ENCODE measurements at places on chromosomes 5 and 9. TPM values are rescaled to one million over a fixed set of nuclear protein-coding genes. Genes with fewer than 3 reads are reported as not detected.

The UGT3A2 gene
- total RNA-seq = not detected

The TXNDC8 gene
- not detected for total RNA-seq

The RNF44 gene
- 0.57 TPM for total RNA-seq

The KCNV2 gene
- total RNA-seq = not detected

The PCDHA12 gene
- 0.09 TPM for total RNA-seq

The TMEM171 gene
- total RNA-seq = 1.1 TPM

The GOLGA1 gene
- total RNA-seq = 10.7 TPM

The MPDZ gene
- total RNA-seq = 47.5 TPM

The PCDHB5 gene
- 0.57 TPM for total RNA-seq

The PLAC8L1 gene
- not detected for total RNA-seq

The SPINK6 gene
- 15.6 TPM for total RNA-seq

The ZDHHC11 gene
- total RNA-seq = 1.00 TPM

The BTNL8 gene
- not detected for total RNA-seq

The MVB12B gene
- 2.0 TPM for total RNA-seq

The NRG2 gene
- total RNA-seq = 0.28 TPM

The ANKRD18A gene
- total RNA-seq = not detected

The SLC46A2 gene
- not detected for total RNA-seq

The JAK2 gene
- 6.7 TPM for total RNA-seq

The VCAN gene
- total RNA-seq = 452 TPM

The PRUNE2 gene
- total RNA-seq = 9.2 TPM

The LHFPL2 gene
- 104 TPM for total RNA-seq

The ANXA2R gene
- 2.4 TPM for total RNA-seq

All from smooth muscle cell of bladder (primary cell).